Fibroblast of the aortic adventitia (primary cell): ENCODE measurements at places on chromosomes 3 and 15. TPM values are rescaled to one million over a fixed set of nuclear protein-coding genes. Genes with fewer than 3 reads are reported as not detected.

Gene LDHAL6B
- total RNA-seq = not detected in 2 replicates

Gene SV2B
- 0.08 TPM in 1 of 2 replicates, not detected in the other for total RNA-seq

Gene CCRL2
- total RNA-seq = 0.54 TPM in 1 of 2 replicates, not detected in the other

Gene C3orf22
- not detected in 2 replicates for total RNA-seq

Gene TRH
- 2.5 TPM in 1 of 2 replicates, not detected in the other for total RNA-seq

Gene PRR20G
- not detected in 2 replicates for total RNA-seq

Gene SCN11A
- total RNA-seq = under 0.01 and 0.25 TPM in 2 replicates

Gene SERPINI2
- total RNA-seq = not detected in 2 replicates

Gene DYNLT2B
- total RNA-seq = 16.0 and 22.1 TPM in 2 replicates

Gene CCDC9B
- total RNA-seq = 6.7 and 16.2 TPM in 2 replicates

Gene NRROS
- 0.65 and 2.9 TPM in 2 replicates for total RNA-seq

Gene CEP97
- 6.1 and 21.4 TPM in 2 replicates for total RNA-seq

Gene IL17RD
- 9.5 and 13.6 TPM in 2 replicates for total RNA-seq

Gene SPATA12
- 0.09 TPM in 1 of 2 replicates, not detected in the other for total RNA-seq

Gene HTR3C
- total RNA-seq = not detected in 2 replicates

Gene GOLGA6B
- total RNA-seq = not detected in 2 replicates

Gene MASP1
- 4.8 and 19.2 TPM in 2 replicates for total RNA-seq

Gene ANKRD34C
- total RNA-seq = not detected in 2 replicates

Gene FGF12
- total RNA-seq = 0.08 and 0.36 TPM in 2 replicates

Gene LSAMP
- 9.8 and 10.7 TPM in 2 replicates for total RNA-seq

Gene AP3B2
- total RNA-seq = 1.8 and 5.8 TPM in 2 replicates

Gene STRA6
- total RNA-seq = 0.18 and 0.25 TPM in 2 replicates

Gene ARF4
- 86.7 and 417 TPM in 2 replicates for total RNA-seq

Gene KBTBD13
- total RNA-seq = not detected in 2 replicates

Gene MRAS
- total RNA-seq = 31.2 and 53.3 TPM in 2 replicates

Gene DOCK3
- 0.36 and 0.41 TPM in 2 replicates for total RNA-seq

Gene AMIGO3
- total RNA-seq = 0.27 and 0.65 TPM in 2 replicates

Gene SLC51A
- total RNA-seq = not detected in 2 replicates

Gene VILL
- 2.4 and 7.0 TPM in 2 replicates for total RNA-seq

Gene SNTN
- total RNA-seq = not detected in 2 replicates

Gene AGBL1
- not detected in 2 replicates for total RNA-seq

Gene PIERCE2
- 6.6 TPM in 1 of 2 replicates, not detected in the other for total RNA-seq

Gene MEF2A
- total RNA-seq = 95.1 and 118 TPM in 2 replicates

Gene ASB14
- total RNA-seq = under 0.01 TPM in 1 of 2 replicates, not detected in the other

Gene ST3GAL6
- 2.3 and 3.5 TPM in 2 replicates for total RNA-seq

Gene CNTN4
- 0.09 TPM in 1 of 2 replicates, not detected in the other for total RNA-seq
